ENCODE measurements at places on chromosomes 3 and 15. TPM values are rescaled to one million over a fixed set of nuclear protein-coding genes. Genes with fewer than 3 reads are reported as not detected.
A peak's percentile ranks its signal among the peaks of the same experiment; 100 is the strongest.

GRCh38 chr3:171313702-171314101, 146.5 kb downstream of the TNIK start:
- no peak for DNase-seq

GRCh38 chr15:58423831-58424608, 7.8 kb upstream of the LIPC start:
- DNase-seq = no peak

DNA sequence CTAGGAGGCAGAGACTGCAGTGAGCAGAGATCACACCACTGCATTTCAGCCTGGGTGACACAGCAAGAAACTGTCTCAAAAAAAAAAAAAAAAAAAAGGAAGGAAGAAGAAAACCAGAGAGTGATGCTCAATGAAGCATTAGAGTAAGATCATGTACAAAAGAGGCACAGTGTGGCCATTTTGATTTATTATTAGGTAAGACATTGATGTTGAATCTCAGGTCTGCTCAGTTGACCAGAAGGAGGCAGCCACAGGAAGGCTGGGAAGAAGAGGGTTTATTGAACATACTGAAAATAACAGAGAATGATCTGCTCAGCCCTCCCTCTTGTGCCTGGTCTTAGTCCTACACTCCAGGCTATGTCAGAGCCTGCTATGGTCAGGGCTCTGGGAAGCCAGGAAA, 15.6 kb downstream of the LRRK1 start:
- DNase-seq = peak; percentile 38

DNA sequence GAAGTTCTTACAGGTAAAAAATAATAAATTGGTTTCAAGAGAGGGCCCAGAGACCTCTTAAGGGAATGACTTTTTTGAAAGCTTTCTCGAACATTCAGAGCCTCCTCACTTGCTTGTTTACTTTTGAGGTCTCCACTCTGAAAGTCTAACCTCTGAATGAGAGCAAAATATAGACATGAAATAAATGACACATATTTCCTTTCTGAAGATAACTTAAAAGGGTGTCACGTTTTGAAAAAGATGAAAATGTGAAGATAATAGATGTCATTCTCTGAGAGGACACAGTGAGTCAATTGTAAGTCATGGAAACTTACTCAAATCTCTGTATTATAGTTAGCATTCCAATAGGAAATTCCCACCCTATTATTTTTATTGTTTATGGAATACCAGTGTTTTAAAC, 44.6 kb downstream of the HACD2 start:
- no peak for DNase-seq

DNA sequence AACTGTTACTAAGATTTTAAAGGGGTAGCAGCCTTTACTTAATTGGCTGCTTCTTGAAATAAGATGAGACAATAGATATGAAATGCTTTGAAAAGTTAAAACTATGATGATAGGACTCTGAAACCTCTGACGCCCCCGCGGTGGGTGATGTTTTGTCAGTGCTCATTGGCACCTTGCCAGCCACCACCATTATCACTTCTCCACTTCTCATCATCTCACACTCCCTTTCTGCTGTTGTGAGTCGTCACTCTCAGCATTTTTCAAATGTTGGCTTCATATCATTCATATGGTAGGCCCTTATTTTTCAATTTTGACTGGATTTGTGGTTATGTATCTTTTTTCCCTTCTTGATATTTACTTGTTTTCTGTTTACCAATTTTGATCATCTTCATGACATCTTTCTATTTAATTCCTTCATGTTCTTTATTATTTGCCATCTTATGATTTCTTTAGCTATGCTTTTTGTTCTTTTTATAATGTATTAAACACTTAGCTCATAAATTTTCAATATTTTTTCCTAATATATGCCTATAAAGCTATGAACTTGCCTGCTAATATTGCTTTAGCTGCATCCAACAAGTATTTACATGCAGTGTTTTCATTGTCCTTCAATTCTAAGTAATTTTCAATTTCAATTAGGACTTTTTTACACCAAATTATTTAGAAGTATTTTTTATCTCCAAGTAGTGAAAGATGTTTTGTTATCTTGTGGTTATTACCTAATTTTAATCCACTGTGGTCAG, 30.3 kb upstream of the SKOR1 start:
- no peak for DNase-seq

DNA sequence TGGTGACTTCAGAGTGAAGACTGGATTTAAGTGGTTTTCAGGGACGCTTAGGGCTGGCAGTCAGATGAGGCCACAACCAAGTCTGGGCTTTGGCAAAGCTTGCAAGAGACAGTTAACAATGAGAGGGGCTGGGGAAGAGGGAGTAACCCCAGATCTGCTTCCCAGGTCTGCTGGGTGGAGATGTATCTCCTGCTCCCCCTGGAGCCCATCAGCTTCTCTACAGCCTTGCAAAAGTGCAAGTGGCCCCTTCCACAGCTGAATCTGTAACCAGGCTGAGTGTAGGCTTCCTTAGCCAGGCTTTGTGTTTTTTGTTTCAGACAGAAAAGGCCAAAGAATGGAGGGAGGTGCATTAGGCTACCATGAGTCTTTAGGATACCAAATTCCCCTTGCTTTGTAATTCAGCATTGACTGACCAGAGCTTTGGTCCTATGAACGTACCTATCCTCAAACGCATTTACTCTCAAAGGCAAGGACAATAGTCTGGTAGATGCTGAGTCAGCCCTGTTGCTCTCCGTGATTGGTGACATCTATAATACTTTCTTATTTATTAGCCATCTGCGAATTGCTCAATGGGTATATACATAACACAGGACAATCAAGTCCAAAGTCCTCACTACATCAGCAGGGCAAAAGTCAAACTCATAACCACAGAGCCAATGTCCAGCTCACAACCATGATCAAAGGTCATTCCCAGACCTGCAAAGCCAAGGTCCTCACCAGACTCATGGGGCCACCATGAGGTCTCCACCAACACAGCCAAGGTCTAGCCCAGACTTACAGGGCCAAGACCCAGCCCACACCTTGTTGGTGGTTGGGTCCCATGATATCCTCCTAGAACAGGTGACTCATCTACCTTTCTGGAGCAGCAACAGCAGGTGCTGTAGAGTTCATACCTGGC, 17.1 kb downstream of the CCDC13 start:
- DNase-seq = peak; percentile 65

DNA sequence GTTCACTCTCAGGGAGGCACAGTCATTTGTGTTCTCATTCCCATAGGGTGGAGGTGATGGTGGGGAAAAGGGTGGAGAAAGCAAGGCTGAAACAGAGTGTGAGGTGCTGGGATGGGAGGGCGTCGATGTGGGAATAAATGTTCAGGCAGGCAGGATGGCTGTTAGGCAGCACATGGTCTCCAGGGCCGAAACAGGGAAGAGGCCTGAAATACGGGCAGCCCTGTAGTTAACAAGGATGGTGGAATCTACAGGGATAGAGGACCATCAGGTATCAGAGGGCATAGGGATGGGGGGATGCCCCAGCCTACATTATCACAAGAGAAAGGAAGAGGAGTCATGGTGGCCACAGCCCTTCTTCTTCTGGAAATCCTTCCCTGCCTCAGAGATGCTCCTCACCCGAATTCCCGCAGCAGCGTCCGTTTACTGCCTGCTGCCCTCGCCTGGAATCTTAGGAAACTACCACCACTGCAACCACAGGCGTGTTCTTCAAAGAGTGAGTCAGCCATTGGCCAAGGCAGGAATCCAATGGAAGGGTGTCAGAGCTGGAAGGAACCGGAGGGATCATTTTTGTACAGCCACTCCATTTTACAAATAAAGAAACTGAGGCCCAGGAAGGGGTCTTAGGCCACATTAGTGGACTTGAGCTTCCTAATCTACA, 49.7 kb upstream of the POMGNT2 start:
- DNase-seq = peak; percentile 83

DNA sequence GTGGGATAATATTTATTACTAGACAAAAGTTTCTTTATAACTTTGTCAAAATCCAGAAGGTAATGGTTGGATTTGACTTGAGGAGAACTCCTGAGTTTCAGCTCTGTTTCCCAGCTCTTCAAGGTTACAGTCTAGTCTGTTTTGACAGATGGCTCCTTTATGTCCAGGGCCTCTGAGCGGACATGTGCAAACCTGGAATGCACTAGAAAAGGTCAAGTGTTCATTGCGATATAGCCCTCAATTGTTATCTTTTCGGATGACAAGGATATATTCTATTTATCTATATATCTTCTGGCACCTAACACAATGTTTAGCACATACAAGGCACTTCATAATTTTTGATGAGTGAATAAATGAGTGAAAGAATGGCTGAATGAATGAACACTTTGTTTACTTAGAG, 513.2 kb upstream of the GOLIM4 start:
- peak; percentile 80 for DNase-seq

DNA sequence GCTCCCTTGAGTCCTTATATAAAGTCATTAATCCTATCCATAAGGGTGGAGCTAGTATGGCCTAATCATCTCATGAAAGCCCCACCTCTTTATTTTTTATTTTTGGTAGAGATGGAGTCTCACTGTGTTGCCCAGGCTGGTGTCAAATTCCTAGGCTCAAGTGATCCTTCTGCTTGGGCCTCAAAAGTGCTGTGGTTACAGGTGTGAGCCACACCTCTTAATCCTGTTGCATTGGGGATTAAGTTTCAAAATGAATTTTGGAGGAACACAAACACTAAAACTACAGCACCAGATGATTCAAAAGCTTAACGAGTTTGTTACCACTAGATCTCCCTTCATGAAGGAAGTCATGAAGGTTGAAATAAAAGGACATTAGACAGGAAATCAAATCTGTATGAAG, 27.7 kb downstream of the RAB7A start:
- no peak for DNase-seq

GRCh38 chr15:83592370-83593040, 61.4 kb upstream of the ADAMTSL3 start:
- DNase-seq = no peak

DNA sequence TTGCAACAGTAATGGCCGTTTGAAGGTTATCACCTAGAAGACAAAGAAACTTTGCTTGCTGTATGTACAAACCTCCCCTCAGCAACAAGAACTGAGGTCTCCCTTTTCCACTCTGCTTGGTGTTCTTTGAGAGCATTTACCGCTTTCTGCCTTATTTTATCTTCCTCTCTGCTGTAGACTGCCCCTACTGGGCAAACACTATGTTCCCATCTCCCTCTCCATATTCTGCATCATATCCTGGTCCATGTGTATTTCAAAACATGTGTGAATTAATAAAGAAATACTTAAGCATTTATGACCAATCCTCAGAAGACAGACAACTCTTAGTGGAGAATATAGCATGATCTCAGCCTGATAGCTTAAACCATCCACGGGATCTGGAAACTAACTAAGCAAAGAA, 64.4 kb downstream of the ATP13A5 start:
- peak; percentile 26 for DNase-seq

DNA sequence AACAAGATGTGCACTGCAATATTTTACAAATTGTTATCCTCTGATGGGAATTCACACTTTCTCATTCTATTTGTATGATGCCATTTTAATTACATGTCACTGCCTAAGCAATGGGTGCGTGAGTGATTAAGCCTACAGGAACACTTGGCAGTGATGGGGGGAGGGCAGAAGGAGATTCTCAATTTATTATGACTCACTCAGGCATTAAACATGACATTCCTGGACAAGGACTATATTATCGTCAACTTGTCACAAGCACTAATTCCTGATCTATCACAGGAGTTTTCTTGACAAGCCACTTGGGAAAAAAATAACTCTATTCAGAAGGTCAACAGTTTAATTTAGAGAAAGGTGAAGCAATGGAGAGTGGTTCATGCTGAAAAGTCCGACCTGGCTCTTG, 556.8 kb downstream of the NSUN3 start:
- DNase-seq = no peak

DNA sequence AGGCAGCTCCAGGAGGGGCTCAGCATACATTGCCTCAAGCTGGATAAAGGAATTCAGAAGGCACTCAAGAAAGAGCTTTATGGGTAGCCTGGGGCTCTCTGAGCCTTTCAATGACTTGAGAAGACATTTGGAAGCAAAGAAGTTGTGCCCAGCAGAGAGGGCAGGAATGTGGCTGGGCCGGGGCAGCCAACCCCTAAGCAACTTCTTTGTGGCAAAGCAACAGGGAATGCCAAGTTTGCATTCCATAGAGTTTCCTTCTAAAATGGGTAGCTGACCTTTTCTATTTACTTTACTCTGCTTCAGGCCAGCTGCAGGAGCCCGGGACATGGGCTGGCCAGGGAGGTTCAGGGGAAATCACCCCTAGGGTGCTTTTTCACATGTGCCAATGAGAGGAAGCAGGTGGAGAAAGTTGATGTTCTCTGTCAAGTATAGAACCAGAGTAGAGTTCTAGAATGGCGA, 45.6 kb downstream of the CCDC12 start:
- DNase-seq = peak; percentile 23

The RARB gene
- total RNA-seq = 1.0 TPM

The GADL1 gene
- total RNA-seq = 0.37 TPM

The LIPH gene
- not detected for total RNA-seq

Measured in SK-MEL-5 (cell line).